Central memory CD8-positive, alpha-beta T cell (primary cell): ENCODE measurements at places on chromosomes 1 and 21.

DNA sequence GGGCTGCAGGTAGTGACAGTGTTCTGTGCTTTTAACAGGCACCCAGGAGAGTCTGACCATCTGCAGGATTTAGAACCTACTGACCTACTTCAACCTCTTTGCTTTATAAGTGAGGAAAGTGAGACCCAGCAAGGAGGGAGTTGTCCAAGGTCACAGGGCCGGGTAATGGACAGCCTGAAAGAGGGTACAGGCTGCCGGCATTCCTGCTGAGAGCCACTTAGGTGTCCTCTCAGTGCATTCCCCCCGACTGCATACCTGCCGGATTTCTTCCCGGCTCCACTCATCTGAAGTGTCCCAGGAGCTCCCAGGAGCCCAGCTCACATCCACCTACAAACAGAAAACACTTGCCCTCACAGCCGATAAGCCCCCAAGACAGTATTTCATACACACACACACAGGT, 13.9 kb downstream of the PHLDA3 start:
- DNase-seq: no peak

- DNase-seq: no peak
Observed at GRCh38 chr1:111214884-111215283, 12.6 kb upstream of the CHI3L2 start.

DNA sequence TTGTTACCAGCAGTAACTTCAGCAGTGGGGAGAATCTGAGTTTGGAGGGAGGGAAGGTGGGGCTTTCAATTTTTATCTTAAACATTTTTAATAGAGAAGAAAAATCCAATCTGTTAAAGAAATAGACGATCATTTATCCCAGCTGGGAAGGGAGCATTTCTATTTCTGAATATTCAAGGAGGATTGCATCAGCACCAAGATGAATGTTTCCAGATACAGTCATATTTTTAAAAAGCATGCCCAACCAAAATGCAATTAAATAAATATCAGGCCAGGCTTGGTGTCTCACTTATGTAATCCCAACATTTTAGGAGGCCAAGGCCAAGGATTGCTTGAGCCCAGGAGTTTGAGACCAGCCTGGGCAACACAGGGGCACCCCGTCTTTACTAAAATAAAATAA, 1.7 kb upstream of the ATP1A4 start:
- no peak for DNase-seq

DNA sequence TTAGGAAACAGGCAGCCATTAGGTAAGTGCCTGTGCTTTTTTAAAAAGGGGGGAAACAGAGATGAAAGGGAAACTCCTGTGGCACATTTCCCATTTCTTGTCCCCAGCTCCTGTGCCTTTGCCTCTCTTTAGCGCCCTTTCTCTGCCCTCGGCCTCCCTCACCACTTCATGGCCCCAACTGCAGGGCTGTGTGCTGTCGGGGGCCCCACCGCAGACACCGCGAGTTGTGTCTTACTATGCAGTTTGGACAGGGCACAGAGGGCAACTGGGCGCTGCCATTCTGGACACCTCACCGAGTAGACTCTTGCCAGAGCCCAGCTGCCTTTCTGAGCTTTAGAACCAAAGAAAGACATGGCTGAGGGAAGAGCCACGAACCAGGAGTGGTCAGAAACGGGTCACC, 93.7 kb upstream of the LPGAT1 start:
- no peak for DNase-seq

- no peak for DNase-seq
Observed at GRCh38 chr1:216641669-216642460, 81.4 kb downstream of the ESRRG start.

- no peak for DNase-seq
Observed at GRCh38 chr21:42250422-42251403, 31.8 kb downstream of the ABCG1 start.

DNA sequence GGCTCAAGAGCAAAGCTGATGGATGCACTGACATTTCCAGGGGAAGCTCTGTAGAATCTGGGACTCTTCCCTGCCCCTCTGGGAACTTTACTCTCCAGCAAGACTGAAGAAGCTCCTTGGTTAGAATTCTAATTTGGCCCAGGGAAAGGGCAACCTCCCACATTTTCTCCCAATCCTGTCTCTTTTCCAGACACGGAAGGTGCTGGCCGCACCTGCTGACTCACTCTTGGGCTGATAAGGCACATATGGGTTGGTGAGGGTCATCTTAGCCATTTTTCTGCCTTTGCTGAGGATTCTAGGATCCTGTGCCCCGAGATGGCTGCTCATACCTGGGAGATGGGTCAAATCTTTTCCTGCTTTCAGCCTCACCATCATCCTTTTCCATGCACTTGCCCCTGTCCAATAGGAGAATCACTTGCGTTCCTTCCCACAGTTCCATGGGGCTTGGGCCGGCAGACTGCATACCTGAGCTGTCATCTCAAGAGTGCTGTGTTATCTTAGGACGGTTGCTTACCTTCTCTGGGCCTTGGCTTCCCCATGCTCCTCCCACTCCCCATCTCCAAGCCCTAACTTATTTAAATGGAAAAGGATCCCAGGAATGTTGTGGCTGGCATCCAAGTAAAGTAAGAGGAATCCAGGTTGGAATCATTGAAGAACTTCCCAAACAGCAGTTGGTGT, 1.3 kb downstream of the TINAGL1 start:
- DNase-seq: no peak

DNA sequence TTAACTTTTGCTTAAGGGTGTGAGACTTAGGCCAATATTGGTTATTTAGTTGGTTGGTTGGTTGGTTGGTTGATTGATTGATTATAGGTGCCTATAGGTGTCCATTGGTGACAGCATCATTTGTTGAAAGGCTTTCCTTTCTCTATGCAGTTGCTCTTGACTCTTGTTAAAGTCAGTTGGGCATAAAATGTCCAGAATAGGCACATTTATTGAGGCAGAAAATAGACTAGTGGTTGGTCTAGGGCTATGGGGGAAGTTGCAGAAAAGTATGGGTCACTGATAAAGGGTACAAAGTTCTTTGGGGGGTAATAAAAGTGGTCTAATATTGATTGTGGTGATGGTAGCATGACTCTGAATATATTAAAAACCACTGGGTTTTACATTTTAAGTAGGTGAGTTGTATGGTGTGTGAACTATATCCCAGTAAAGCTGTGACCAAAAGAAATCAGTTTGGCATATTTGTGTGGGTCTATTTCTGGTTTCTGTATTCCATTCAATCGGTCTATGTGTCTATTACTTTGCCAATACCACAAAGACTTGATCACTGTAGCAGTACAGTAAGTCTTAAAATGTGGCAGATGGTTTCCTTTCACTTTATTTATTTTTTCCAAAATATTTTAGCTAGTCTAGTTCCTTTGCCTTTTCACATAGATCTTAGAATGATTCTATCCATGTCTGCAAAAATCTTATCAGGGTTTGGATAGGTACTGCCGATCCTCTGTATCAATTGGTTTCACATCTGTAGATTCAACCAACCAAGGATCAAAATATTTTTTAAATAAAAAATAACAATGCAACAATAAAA, 63.0 kb downstream of the ATP1A1 start:
- DNase-seq: no peak

- no peak for DNase-seq
Observed at GRCh38 chr1:228379666-228380065, 27.0 kb downstream of the TRIM11 start.

DNA sequence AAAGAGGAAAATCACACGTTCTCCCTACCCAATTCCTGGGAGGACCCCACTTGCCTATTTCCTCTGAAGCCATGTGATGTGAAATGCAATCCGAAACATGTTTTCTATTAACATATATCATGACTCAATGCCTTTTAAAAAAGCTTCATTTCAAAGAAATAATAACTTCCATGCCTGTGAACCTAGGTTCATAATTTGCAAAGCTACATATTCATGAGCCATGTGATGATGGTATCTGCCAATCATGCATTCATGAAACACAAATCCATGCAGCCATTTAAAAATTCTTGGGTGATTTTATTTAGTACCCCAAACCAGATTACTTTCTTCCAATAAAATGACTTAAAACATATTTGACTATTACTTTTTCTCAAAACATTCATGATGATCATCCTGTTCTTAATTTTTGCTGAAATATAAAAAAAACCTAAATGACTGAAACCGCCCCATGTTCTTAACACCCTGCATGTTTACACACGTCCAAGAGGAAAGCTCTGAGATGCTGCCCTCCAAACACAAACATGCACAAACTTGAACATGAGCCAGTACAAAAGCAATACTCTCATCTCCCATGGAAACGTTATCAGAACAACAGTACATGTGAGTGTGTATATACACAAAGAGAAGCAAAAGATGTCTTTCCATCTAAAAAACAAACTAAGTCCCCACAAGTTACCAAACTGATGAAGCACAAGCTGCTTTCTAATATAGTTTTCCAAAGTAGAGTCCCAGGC, 140.1 kb downstream of the TGFBR3 start:
- DNase-seq: no peak

DNA sequence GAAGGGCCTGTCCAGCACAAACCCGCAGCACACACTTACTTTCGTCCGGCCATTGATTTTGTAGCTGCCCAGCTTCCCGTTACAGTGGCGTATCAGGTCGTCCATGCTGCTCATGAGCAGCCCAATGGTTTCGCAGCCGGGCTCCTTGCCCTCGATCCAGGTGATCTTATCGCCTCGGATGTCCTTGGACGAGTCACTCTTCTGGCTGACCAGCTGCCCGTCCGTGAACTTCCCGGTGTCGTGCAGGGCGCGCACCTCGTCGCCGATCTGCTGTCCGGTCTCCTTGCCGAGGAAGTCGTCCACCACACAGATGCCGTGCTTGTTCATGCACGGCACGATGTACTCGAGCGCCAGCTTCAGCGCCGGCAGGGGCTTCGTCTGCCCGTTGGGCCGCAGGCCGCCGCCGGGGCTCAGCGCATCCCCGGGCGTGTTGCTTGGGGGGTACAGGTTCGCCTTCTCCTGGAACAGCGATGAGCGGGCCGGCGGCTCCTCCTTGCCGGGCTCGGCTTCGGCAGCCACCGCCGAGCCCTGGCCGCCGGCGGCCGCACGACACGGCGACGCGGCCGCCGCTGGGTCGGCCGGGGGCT, 1.0 kb downstream of the EGLN1 start:
- DNase-seq: peak; percentile 25

DNA sequence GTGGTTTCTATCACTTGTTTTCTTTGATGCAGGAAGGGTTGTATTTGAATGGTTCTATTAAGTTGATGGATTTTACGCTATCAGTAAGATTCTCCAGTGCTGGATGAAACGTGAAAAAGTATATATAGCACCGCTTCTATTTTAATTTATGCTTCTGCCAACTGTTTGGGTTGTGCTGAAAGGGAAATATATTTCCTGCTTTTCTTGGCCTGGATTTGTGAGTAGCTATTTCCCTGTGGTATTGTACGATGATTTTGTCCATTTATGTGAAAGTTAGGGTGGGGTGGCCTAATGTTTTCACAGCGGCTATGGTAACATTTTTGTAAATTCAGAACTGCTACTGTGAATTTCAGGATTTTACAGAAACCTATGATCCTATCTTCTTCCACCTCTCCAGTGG, 322 bp downstream of the C1orf162 start:
- no peak for DNase-seq

- DNase-seq: no peak
Observed at GRCh38 chr1:87200875-87201638, 127.6 kb upstream of the LMO4 start.

DNA sequence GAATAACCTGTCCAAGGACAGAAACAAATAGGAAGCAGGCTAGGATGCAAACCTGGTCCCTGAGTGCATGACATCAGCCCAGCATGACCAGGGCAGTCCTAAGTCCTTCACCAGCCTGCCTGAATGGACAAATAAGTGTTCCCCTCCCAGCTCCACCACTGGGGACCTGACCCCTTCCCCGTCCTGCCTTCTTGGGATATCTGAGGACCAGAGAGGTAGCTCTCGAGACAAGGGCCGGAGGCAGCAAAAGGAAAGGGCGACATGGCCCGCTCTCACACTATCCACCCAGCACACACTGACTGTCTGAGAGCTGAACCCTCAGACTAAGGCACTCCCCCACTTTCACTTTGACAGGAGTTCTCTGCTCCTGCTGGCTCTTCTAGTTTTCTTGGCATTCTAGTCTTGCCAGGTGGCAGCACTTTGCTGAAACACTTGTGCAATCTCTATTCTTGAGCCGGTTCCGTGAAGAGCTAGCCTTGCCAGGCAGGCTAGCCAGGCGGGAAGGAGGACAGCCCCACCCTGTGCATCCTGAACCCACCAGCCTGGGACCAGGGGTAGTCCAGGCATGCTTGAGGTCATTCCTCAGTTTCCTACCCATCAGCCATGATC, 251.1 kb upstream of the RAB4A start:
- DNase-seq: no peak

- DNase-seq: no peak
Observed at GRCh38 chr1:29655945-29656850, 419.9 kb downstream of the PTPRU start.

- DNase-seq: no peak
Observed at GRCh38 chr1:34973326-34973725, 11.8 kb downstream of the TMEM35B start.

- no peak for DNase-seq
Observed at GRCh38 chr1:201320168-201320788, 37.0 kb downstream of the PKP1 start.

DNA sequence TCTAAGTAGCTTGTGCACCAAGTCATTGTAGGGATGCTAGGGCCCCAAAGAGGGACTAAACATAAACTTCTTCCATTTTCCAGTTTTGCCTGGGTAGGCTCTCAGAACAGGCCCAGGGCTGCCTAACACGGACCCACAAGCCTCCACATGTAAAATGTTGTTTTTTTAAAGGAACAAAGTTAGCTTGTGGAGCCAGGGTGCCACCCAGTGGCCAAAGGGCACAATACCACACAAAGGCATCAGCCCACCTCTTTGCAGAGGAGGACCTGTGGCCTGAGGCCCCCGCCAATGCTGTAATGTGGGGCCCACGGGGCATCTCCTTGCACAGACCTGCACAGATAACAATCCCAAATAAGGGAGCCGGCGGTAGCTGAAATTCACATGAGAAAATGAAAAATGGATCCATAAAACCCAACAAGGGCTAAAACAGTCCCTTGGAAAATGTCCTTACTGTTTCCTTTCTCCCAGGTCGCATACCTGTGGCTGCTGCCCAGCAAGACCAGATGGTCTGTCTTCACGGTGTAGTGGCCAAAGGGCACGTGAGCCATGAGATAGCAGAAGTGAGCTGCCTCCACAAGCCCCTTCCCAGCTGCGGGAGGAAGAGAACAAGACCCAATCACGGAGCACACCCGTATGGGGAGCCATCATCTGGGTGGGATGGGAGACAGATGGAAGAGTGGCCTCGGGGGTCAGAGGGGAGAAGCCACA, 23.8 kb downstream of the SEC16B start:
- DNase-seq: no peak

DNA sequence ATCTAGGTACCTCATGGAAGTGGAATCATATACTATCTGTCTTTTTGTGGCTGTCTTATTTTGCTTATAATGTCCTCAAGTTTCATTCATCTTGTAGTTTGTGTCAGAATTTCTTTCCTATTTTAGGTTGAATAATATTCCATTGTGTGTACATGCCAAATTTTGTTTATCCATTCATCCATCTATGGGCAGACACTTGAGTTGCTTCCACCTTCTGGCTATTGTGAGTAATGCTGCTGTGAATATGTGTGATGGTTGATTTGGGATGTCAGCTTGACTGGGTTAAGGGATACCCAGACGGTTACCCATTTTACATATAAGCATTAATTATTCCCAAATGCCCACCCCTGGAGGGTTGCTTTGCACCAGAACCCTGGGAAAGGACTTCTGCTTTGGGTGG, 477.5 kb downstream of the PTPRU start:
- no peak for DNase-seq

GRCh38 chr1:94025383-94026340, 95.3 kb downstream of the ABCA4 start:
- no peak for DNase-seq
